CD4-positive, alpha-beta T cell treated with Interleukin-6 at 100 ng/mL for 8 hours (primary cell): ENCODE measurements at places on chromosomes 3 and 15.

DNA sequence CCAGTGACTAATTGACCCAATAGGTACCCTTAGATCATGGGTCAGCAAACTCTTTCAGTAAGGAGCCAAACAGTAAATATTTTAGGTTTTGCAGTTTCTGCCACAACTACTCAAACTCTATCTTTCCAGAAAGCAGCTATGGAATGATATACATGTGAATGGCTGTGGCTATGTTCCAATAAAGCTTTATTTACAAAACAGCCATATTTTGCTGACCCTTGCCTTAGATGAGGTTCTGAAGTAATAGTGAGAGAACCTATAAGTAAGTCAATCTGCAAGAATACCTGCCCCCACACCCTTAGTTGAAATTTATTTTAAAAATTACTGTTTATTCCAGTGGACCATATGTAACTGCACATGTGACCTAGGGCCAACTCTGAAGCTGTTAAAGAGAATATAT lies 134.0 kb downstream of the CMSS1 start:
- DNase-seq, result no peak

GRCh38 chr3:46524832-46525231 lies 27.1 kb downstream of the RTP3 start:
- DNase-seq, result no peak

- peak; percentile 43 for DNase-seq
Measured at GRCh38 chr3:120348065-120348990, 826 bp downstream of the LRRC58 start.

DNA sequence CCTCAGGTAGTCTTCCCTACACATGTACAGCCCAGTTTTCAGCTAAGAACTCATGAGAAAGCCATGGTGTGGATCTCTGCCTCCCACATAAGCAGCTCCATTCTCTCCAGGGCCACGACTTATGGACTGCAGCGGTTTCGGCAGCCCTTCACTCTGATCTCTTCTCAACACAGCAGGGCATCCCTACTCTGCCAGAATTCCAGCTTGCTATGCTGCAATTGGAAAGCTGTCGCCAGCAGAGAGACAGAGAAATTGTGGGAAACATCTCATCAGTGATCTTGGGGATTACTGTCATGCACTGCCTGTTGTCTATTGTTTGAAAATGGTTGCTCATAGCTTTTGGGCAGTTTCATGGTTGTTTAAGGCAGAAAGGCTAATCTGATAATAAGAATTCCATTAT lies 11.9 kb upstream of the BLM start:
- no peak for DNase-seq

- DNase-seq, result no peak
Measured at GRCh38 chr3:101781166-101781565, 2.2 kb downstream of the NXPE3 start.

GRCh38 chr3:81352867-81353266 lies 408.6 kb downstream of the GBE1 start:
- no peak for DNase-seq

DNA sequence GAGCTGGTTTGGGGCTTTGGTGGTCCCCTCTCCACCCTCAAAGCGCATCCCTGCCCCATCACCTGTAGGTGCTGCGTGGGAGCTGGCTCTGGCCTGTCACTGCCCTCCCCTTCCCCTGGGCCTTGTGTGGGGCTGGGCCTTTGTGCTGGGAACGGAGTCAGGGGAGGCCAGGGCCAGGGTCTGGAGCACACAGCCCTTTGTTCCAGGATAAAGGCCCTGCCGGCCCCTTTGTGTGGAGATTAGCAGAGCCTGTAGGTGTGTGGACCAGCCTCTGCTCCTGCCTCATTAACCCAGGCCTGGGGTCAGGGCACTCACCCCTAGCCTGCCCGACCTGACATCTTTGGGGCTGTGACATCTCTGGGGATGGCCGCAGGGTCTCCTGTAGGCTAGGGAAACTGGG lies 8.9 kb downstream of the EPHB3 start:
- no peak for DNase-seq

- DNase-seq, result no peak
Measured at GRCh38 chr3:159855599-159856346, 132.9 kb upstream of the IL12A start.

DNA sequence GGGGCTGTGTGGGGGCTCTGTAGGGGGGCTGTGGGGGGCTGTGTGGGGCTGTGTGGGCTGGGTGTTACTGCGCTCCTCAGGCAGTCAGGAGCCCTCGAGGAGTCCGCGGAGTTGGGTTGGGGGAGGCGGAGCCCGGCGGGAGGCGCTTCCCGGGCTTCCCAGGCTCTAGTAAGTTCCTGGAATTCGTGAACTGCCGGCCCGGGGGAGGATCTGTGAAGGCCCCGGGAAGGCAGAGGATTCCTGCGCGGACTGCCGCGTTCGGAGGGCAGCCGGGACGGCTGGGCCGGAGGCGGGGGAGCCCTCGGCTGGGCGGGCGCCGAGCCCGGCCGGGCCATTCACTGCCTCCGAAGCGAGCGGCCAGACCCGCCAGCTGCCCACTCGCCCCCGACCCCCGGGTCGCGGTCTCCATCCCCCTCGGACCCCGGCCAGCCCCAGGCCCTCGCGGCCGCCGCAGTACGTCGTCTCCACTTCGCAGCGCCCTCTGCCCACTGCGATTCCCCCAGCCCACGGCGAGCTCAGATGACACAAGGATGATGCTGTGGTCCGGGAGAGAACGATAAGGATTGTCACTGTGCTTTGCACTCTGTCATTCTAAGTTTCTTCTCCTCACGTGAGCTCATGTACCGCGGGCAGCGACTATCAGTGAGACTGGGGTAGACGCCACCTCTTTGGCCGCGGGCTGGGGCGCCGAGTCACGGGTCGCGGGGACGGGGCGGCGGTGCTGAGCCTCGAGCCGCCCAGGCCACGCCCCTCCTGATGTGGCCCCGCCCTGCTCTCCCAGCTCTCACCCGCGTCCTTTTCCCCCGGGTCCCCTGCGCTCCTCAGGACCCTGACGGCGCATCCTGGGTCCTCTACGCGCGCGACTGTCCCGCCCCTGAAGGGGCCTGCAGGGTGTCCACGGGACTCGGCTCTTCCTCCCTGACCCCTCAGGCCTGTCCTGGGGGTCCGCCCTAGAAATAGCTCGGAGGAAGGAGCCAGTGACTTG lies 65.3 kb downstream of the KLF13 start:
- peak; percentile 84 for DNase-seq

DNA sequence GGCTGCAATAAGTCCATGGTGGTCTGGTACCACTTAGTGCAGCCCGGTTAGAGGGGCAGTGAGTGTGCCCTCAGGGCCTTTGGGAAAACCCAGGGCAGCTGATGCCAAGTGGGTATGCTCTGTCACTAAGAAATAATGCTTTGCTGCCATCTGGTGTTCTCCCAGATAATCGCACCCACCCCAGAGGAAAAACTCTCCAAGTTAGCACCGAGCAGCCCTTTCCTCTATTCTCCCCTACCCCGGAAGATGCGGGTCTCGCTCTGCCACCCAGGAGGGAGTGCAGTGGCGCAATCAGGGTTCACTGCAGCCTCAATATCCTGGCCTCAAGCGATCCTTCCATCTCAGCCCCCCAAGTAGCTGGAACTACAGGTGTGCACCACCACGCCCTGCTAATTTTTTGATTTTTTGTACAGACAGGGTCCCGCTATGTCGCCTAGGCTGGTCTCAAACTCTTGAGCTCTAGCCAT lies 21.3 kb upstream of the DAPK2 start:
- DNase-seq, result peak; percentile 61

DNA sequence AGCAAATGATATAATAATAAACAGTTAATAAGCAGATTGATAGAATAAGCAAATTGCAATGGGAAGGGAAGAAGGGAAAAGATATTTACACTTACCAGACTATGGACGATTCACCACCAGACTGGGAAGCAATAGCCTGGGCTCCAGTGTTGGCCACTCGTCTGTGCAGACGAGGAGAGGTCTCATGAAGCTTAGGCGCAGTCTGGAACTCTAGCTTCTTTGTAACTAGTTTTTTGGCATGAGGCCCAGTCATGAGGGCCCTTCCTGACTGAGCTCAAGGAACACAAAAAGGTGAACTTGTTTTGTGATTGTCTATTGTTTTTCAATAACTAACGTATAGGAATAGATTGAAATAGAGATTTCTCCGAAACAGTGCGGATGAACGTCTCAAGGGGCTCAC lies 63.3 kb upstream of the GATM start:
- DNase-seq, result no peak

DNA sequence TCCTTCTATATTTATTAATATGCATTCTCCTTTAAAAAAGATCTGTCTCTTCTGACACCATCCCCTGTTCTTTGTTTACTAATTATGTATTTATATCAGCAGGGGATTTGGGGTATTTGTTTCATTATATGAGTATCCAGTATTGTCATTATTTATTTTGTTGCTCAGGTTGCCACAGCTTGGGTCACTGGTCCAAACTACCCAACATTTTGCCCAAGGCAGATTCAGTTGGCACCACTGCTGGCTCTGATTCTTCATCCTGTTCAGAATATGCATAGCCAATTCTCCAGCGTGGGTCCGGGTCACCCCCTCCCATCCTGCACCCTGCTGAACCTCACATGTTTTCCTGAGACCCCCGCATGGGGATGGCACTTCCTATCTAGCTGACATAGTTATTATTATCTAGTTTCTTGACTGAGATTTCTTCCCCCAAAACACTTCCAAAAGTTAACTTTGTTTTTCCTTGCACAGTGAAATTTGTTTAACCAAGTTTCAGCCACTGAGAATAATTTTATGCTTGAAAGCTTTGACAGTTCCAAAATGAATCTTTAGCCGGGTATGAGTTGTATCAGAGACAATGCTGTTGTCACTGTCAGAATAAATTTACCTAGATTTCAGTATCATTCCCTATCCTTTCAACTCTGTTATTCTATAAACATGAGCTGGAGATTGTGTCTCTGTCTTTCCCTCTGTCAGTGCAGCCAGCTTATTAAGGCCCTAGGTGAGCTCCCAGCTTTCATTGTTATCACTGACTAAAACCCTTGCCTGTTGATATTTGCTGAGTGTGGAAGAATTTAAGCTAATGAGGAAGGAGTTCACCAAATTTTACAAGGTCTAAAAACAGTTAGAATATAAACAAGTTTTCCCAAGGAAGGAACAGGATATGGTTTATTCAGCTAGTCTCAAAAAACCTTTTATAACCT lies 70.3 kb downstream of the TGFBR2 start:
- no peak for DNase-seq

- DNase-seq, result no peak
Measured at GRCh38 chr3:143750841-143751240, 97.4 kb downstream of the SLC9A9 start.

DNA sequence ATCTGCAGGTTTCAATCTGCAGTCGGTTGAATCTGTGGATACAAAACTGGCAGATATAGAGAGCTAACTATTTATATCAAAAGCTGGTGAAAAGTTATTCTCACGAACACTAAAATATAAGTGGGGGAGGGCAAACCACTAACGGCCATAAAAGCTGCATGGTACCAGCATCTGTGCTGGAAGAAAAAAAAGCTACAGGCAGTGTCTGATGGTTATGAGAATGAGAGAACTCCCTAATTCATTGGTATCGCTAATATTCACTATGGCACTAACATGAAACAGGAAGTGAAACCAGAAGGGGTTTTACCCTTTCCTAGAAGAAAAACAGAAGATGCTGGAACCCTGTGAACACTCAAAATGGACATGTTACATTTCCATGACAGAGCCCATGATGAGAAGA lies 15.9 kb downstream of the CEP70 start:
- no peak for DNase-seq

DNA sequence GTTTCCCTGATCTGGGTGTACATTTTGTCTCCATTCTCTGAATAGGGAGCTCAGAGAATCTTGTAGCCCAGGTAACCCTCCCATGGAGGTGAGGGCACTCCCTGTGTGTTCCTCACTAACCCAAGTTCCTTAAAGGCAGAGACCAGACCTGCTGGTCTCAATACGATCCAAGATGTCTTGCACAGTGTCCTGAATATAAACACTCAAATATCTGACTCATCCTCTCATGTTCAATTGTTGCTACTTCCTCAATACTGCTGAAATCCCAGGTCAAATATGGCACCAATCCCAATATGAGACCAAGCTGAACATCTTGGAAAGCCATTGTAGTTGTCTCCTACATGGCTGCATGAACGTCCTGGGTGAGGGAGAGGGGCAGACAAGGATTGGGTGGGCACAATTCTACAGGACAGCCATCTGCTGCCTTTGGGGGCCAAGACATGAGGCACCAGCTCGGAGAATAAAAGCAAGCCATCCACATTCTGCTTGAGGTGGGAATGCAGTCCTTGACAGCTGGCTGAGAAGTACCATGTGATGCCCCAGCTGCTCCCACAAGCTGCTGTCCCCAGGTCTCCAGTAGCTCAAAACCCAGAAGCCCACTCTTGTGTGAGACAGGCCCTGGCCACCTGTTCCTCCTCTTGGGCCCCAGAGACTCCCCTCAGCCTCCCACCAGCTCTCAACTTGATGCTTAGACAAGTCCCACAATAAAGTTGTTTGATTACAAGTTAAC lies 18.2 kb downstream of the TBC1D2B start:
- no peak for DNase-seq

- DNase-seq, result no peak
Measured at GRCh38 chr3:12884186-12884680, 42.9 kb upstream of the RPL32 start.

- no peak for DNase-seq
Measured at GRCh38 chr3:8446845-8447244, 54.8 kb upstream of the LMCD1 start.

DNA sequence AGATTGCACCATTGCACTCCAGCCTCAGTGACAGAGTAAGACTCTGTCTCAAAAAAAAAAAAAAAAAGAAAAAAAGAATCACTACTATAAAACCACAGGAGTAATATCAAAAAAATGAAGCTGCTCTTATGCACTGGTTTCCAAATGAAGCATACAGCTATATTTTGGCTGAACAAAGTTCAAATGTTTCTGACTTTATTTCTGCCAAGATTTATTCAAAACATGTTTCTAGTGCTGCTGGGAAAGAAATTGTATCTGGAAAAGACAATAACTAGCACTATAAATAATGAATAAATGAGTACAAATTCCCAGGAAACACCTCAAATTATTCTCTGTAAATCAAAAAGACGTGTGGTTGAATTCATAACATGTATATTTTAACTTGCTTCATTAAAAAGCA lies 102.5 kb upstream of the MME start:
- DNase-seq, result no peak

- no peak for DNase-seq
Measured at GRCh38 chr15:43219929-43220928, 589 bp downstream of the EPB42 start.

- no peak for DNase-seq
Measured at GRCh38 chr15:69215314-69216035, 55.0 kb downstream of the GLCE start.

- DNase-seq, result no peak
Measured at GRCh38 chr3:129836381-129837064, 57.0 kb downstream of the TMCC1 start.

DNA sequence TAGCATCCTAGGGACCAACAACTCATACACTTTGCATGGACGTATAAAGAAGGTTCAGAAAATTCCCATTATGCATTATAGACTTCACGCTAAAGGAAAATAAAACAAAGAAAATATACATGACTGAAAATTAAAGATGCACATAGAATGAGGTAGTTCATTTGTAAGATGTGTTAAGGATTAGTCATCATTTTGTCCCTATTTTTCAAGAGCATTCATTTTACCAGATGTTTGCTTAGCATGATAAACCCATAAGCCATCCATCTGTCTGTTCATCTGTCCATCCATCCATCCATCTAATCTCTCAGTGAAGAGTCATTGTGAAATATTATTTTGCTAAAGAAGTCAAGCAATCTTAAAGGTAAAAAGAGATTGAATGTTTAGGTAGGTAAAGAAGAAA lies 80.3 kb downstream of the TFG start:
- DNase-seq, result no peak
